Right hindlimb (tissue), 1 donor: ENCODE measurements at places on chromosomes 2 and 18.

- no peak for DNase-seq
Measured at GRCh38 chr2:175036582-175037018, 31.4 kb upstream of the CHN1 start.

DNA sequence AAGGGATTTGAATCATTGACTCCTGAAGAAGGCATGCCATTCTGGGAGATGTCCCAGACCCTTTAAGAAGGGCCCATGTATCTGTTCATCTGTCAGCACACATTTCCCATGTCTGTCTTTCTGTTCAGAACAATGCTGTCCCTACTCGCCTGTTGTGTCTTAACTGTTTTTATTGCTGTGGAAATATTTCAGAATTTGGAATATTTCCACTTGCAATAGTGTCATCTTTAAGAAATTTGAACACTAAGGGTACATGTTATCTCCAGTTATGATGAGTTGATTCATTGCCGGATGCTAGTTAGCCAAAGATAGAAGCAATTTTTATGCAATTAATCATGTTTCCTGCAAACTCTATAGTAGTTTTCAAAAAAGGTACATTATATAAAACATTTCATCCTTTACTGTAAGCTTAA lies 36.9 kb upstream of the NT5C1B start:
- no peak for DNase-seq

GRCh38 chr18:78303519-78304191 lies 676.0 kb upstream of the SALL3 start:
- no peak for DNase-seq

DNA sequence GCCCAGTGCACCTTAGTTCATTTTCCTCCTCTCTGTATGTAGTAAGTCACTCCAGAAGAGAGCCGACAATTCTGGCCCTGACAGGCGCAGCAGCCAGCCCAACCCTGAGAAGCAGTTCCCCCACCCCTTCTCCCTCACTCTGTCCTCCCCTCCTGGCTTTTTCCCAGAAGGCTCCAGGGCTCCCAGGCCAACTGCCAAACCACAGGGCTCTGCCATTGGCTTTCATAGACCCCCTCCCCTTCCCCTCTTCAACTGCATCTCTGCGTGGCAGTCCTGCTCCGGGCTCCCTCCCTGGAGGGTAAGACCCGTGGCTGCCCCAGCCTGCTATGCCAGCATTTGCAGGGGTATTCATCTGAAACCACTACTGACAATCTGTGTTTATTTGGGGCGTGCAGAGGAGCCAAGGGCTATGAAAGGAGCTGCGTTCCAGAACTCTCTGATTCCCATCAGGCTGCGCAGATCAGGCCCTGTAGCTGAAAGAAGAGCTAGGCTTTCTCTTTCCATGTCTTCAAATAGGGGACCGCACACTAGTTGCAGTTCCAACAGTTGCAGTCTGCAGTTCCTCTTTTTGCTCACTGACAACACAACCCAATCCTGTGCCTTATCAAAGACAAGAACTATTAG lies 388.6 kb upstream of the TNP1 start:
- peak; percentile 96 for DNase-seq

DNA sequence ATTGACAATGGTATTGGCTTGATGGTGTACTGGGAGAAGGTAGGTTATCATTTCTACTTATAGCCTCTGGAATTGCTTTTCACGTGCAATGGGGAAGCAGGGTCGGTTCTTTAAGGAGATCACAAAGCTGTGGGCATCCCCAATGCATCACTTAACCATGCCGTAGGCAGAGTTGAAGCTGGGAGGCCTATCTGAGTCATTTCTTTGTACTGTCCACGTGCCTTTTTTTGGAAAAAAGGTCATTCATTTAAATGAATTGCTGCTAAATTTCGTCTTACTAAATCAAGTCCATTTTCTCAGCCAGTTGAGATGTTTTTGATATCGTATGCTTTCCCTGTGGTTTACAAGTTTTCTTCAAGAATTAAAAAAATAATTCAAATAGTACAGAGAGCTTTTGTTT lies 17.2 kb upstream of the GYPC start:
- DNase-seq, result no peak

DNA sequence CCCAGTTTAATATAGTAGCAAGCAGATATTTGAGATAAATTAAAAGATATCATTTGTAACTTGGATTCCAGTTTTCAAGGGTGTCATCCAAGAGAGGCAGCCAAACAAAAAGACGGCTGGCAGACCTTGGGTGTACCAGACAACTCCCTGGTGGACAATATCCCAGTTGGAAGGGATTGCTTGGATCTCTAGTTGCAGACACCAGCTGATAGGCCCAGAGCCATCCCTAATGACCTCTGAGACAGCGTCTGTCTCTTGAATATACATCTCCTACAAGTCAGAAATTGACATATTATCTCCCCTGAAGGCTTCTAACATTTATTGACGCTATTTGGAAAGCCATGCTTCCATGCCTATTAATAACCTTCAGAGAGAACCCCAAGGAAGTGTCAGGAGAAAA lies 67.7 kb downstream of the ACVR1 start:
- no peak for DNase-seq

DNA sequence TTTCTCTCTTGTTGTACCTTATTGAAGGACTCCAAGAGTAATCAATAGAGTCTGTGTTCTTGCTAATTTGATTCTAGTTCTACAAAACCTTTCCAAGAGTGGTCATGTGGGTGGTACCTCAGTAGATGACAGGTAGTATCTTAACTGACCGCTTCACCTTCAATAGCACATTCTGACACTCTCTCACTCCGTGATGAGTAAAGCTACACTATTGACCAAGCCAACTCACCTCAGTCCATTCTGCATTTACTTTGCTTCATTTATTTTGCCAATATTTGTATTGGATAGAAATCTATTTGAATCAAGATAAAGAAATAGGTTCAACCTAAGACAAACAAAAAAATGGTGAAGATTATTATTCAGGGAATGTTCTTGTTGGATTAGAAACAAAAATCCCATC lies 1869.6 kb upstream of the CELF4 start:
- DNase-seq, result no peak

DNA sequence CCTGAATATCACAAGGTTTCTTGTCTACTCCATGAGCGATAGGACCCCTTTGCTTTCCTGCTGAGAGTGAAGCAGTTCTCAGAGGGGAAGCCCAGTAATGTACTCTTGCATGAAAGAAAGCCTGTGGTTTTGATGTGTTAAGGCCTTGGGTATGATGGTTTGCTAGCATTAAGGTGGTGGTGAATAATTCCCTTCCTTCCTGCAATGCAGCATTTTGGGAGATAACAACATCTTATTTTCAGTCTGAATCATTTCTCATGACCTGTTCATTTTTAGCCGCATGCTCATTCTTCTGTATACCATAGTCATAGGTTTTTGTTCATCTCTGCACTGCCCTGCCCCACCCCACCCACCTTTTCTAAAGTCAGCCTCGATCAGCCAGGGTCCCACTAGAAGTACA lies 66.2 kb downstream of the HNMT start:
- DNase-seq, result no peak

DNA sequence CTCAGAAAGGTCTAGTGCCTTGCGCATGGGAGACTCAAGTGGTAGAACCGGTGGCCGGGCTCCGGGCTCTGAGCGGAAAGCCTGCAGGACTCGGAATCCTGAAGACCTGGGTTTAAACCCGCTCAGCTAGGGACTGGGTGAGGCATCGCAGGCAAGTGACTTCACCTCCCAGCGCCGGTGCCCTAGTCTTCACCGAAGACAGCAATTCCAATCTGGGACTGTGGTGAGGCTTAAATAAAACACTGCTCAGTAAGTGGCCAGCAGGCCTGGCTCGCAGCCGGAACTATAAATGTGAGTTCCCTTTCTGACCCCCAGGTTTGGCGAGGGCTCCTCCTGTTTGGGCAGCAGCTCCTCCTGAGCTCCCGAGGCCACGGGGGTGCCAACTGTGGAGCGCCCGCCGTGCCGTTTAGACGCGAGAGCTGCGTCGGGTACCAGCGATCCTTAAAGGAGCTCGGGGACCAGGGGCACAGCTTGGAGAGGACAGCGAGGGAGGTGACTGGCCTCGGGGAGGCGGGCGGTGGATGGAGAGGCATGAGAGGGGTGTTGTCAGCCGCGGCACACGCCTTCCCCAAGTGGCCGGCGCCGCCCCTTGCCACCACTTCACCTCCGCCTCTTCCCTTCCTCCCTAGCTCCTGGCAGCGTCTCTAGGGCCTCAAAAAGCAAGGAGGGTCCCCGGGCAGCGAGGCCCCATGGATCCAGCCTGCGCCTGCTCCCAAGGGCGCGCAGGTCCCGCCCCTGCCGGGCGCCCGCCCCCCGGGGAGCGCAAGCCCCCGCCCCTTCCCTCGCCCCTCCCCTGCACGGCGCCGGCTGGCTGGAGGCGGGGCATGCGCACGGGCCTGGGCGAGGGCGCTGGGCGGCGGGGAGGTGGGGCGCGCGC lies 757 bp upstream of the MTCL1 start:
- peak; percentile 90 for DNase-seq

DNA sequence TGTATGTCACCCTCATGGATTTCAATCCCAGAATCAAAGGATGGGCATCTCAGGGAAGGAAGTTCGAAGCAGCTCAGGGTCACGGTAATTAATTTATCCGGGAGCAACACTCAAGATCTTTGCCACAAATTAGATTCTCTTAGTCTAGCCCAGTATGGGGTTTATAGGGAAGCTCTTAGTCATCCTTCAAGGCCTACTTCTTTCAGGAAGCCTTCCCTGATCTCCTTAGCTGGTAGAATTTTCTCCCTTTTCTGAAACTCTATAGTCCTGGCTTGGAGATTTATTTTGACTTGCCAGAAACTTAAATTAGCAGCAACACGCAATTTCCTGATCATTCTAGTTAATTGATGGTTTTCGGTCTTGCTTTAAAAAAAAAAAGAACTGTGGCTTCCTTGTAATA lies 20.5 kb upstream of the GREB1 start:
- no peak for DNase-seq

DNA sequence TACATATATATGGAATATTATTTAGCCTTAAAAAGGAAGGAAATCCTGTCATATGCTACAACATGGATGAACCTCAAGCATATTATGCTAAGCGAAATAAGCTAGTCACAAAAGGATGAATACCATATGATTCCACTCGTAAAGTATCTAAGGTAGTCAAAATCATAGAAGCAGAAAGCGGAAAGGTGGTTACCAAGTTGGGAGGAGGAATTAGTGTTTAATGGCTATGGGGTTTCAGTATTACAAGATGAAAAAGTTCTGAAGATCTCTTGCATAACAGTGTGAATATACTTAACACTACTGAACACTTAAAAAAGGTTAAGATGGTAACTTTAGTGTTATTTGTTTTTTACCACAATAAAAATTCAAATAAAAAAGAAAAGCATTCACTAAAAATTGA lies 99.0 kb downstream of the MGAT5 start:
- no peak for DNase-seq

DNA sequence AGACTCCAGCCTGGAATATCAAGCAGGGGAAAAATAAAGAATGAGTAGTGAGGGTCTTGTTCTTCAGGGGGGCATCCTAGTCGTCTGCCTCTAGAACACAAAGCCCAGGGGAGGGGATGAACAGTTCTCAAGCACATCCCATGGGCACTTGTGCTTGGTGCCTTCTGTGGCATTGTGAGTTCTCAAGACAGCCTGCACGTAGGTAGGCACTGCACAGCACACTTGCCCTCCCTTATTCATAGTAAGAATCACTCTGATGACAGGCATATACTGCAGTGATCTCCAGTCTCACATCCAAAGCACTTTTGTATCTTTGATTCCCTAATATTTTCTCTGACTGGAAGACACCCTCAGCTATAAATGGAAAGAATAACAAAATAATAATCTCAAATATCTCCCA lies 104.7 kb upstream of the CNGA3 start:
- DNase-seq, result no peak

DNA sequence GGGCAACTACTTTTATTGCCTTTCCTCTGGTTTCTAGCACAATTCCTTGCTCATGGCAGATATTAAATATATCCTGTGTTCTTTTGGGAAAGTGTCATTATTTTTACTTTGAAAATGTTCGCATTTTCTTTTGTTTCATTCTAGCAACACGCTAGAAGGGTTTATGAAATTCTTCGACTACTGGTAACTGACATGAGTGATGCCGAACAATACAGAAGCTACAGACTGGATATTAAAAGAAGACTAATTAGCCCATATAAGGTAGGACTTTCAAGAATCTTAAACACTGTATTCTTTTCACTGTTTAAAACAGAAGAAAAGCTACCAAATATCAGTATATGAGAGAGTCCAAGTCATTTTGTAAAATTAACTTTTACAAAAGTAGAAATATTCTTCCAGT lies 20.6 kb upstream of the METAP1D start:
- no peak for DNase-seq

DNA sequence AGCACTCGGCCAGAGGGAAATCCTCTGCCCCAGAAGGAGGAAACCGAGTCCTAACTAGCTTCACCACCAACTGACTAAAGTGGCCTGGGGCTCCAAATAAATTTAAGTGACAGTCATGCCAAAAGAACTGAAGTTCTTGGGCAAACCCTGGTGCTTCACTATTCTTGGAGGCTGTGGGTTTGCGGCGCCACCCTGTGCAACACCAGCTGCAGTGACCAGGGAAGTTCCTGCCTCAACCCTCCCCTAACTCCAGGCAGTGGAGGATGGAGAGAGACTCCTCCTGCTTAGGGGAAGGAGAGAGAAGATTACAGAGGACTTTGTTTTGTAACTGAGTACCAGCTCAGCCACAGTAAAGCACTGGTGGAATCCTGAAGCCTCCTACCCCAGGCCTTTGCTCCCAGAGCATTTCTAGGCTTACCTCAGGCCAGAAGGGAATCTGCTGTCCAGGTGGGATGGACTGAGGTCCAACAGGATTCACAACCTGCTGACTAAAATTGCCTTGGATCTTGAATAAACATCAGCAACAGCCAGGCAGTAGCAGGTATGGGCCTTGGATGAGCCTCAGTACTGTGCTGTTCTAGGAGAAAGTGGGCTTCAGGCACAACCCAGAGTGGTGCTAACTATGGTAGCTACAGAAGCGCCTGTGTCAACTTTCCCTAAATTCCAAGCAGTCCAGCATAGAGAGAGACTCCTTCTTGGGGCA lies 29.4 kb upstream of the BMP10 start:
- DNase-seq, result no peak

DNA sequence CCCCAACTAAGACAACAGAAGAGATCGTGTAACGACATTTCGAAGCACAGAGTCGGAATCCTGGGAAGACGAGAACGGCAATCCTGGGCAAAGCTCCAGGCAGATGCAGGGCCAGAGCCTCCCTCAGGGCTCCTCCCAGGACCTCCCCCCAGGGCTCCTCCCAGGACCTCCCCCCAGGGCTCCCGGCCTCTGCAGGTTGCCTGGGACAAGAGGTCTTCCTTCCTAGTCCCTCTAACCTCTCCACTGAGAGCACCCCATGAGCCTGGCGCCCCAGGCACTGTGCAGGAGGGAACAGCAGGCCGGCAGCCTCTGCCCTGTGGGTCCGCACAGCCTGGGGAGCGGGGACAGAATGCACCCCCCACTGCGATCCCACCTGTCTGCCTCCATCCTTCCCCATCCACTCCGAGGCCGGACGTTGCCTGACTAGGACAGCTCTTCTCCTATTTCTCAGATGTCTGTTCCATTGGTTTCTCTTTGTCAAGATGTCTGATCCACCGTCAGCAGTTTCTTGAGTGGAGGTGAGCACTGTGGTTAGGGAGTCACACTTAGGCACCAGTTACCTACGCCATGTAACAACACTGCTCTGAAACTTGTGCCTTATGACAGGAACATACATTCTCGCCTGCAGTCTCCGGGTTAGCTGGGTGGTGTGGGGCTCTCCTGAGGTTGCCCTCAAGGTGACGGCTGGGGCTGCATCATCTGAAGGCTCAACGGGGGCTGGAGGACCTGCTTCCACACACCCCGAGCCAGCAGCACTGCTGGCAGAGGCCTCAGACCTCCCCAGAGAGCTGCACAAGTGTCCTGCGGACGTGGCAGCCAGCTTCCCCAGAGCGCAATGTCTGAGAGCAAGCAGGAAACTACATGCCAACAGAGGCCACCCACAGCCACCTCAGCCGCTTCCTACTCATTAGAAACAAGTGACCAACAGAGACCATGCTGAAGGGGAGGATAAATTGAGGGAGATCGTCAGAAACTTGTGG lies 28.9 kb downstream of the ADI1 start:
- no peak for DNase-seq
